ENCODE measurements at places on chromosomes 11 and 22. TPM values are rescaled to one million over a fixed set of nuclear protein-coding genes. Genes with fewer than 3 reads are reported as not detected.

KDM4D gene
- total RNA-seq: 2.0 TPM

OR51T1 gene
- total RNA-seq: not detected

OR56A1 gene
- not detected for total RNA-seq

SCO2 gene
- not detected for total RNA-seq

POGLUT3 gene
- total RNA-seq: 6.1 TPM

CNTF gene
- 4.2 TPM for total RNA-seq

MMP3 gene
- total RNA-seq: not detected
